NCI-H1436 treated with DMSO at 0.1 percent for 48 hours (cell line): ENCODE measurements at places on chromosomes 6 and 20.

GRCh38 chr6:136525586-136526195 lies 24.5 kb downstream of the MAP7 start:
- DNase-seq, result no peak

- no peak for DNase-seq
Measured at GRCh38 chr6:28408076-28408802, 8.7 kb upstream of the ZSCAN12 start.

- DNase-seq, result no peak
Measured at GRCh38 chr6:151452750-151453427, 963 bp upstream of the RMND1 start.

DNA sequence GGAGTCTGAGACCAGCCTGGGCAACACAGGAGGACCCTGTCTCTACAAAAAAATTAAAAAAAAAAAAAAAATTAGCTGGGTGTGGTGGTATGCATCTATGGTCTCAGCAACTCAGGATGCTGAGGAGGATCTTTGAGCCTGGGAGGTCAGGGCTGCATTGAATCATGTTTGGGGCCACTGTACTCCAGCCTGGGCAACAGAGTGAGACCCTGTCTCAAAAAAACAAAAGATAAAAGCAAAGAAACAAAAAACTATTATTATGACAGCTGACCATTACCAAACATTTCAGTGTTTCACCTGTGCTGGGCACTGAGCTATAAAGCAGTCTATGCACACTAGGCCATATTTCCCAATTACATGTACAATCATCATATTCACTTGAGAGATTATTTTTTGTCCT lies 35.7 kb downstream of the COX4I2 start:
- DNase-seq, result no peak

DNA sequence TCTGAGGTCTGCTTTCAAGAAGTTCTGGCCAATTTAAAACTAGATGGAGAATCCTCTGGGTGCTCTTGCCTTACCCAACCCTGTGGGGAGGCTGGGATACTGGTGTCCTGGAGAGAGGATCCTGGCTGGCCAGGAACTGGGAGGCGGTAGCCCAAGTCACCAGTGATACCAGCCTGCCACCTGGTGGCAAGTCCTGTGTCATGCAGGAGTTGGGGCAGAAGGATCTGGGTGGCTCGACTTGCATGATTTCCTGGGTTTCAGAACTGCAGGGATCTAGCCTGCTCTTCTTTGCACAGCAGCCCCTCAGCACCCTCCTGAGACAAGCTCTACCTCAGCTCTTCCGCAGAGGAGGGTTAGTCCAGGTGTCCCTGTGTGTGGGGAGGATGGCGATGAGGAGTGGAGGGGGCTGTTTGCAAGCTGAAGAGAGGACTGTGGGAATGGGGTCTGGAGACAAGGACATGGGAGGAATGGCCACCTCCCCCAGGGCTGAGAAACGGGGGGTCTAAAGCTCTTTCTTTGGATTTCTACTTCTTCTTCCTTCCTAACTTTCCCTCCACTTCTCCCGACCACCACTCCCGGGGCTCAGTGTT lies 4.2 kb downstream of the KCNK17 start:
- DNase-seq, result no peak

GRCh38 chr20:57259121-57259937 lies 7.1 kb downstream of the BMP7 start:
- no peak for DNase-seq

DNA sequence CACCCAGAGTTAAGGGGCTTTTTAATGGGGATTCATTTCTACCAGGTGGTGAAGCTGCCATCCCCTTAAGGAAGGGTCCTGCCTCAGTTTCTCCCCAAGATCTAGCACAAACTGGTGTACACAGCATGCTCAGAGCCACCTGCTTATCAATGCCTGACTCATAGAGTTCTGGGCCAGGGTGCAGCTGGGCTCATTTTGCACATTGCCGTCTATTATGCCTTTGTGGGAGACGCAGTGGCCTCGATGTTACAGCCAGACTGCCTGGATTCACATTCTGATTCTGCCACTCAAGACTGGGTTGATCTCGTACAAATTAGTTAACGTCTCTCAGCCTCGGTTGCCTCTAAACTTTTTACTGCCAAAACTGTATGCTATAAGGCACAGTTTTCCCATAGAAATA lies 365.7 kb downstream of the ZFAND3 start:
- DNase-seq, result no peak

GRCh38 chr6:110547266-110547964 lies 71.0 kb upstream of the SLC22A16 start:
- no peak for DNase-seq

- DNase-seq, result no peak
Measured at GRCh38 chr6:147546501-147547368, 38.2 kb downstream of the SAMD5 start.

DNA sequence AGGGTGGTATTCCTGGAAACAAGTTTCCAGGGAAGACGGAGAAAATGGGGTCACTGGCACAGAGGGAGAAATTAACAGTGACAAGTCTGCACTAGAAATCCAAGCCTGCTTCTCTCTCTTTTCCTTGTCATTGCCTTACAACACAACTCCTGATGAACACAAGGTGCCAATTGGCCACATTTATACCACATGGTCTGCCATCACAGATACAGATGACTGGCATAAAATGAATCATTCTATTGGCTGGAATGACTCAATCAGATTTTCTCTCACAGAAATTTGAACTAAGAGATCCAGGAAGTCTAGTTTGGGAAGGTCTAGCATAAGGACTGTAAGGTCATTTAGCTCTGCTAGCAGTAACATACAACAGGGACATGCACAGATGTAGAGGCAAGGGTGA lies 190.3 kb downstream of the LINC00237 start:
- DNase-seq, result no peak

- no peak for DNase-seq
Measured at GRCh38 chr6:133637874-133638273, 251.0 kb upstream of the TCF21 start.

- DNase-seq, result no peak
Measured at GRCh38 chr6:45965792-45966191, 49.9 kb downstream of the CLIC5 start.

GRCh38 chr20:47066484-47067270 lies 172.0 kb downstream of the EYA2 start:
- DNase-seq, result no peak

DNA sequence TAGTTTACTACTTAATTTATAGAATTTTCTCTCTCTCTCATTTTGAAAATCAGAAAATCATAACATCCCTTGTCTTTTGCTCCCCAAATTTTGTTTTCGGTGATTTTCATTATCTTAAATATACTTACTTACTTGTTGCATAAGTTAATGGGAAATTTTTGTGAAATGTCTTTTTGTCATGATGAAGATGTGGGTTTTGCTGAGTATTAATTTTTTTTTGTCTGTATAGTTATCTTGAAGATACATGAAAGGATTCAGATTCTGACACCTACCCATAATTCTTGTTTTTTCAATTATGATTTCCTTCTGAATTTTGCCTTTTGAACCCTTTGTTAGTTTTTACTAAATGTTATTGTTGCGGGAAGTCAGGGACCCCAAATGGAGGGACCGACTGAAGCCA lies 817.9 kb downstream of the EYS start:
- DNase-seq, result no peak

GRCh38 chr6:150719099-150719766 lies 119.5 kb downstream of the PLEKHG1 start:
- no peak for DNase-seq

GRCh38 chr6:12548526-12548925 lies 168.0 kb upstream of the PHACTR1 start:
- no peak for DNase-seq

- DNase-seq, result no peak
Measured at GRCh38 chr6:95423331-95423730, 154.0 kb upstream of the MANEA start.

DNA sequence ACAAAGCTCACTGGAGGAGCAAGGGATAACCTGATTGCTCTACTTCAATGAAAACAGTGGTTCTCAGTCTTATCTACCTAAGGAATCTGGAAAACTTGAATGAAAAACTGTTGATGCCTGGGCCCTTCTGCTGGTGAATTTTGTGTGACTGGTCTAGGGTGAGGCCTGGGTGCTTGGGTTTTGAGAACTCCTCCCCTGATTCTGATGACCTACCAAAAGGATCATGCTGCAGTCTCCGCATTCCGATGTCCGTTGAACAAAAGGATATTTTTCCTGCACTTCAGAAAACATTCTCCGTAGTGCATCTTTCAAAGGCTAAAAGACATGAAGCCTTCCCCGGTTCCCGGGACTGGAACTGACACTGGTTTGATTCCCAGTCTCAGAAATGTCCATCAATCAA lies 157.9 kb downstream of the SYNDIG1 start:
- DNase-seq, result no peak

DNA sequence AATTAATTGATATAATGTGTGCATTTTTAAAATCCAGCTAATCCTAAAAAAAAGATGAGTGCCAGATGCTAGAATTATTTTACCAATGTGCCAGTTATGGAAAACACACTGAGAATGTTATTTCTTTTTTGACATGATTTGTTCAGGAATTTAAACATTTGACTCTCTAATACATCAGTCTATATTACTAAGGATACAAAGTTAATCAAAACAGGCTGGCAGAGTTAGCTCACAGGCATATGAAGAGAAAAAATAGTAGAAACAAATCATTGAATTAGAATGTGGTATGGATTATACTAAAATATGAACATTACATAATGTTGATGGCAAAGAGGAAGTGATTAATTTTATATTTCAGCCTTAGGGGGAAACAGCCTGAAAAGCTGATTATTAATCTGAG lies 368.3 kb upstream of the GJE1 start:
- DNase-seq, result no peak
